Activated CD8-positive, alpha-beta T cell treated with anti-CD3 and anti-CD28 coated beads, Interleukin-2, amount 10 ng/mL, durations not matched to agents 7 days and 5 days (primary cell): ENCODE measurements at places on chromosomes 1 and 21.

GRCh38 chr1:159079525-159079924, 3.0 kb upstream of the AIM2 start:
- DNase-seq = no peak

GRCh38 chr1:7008331-7008730, 223.1 kb downstream of the CAMTA1 start:
- no peak for DNase-seq

- no peak for DNase-seq
Observed at GRCh38 chr1:178277793-178278530, 184.1 kb downstream of the RASAL2 start.

- peak; percentile 75 for DNase-seq
Observed at GRCh38 chr1:36411674-36412648, 14.3 kb upstream of the LSM10 start.

DNA sequence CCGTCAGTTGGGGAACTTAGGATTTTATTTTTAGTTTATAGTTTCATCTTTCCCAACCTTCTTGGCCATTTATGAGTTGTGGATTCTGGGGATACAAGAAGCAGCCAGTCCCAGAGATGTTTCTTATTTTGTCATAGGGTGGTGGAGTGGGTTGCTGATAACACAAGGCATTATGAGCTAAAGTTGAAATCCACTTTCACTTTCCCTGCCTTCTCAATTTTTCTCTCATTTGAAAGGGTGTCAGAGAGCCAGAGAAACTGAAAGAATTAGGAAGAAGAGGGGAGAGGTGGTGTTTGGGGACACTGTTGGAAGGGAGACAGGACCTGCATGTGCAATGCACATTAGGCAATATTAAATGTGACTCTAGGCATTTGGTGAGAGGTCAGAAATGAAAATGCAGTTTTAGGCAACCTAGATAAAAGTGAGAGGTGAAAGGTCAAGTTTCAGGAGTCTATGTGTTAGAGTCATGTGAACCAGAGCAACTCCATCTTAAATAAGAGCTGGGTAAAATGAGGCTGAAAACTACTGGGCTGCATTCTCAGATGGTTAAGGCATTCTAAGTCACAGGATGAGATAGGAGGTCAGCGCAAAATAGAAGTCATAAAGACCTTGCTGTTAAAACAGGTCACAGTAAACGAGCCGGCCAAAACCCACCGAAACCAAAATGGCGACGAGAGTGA, 71.1 kb upstream of the F3 start:
- DNase-seq = no peak

GRCh38 chr1:55213151-55213884, 1.8 kb downstream of the USP24 start:
- no peak for DNase-seq

DNA sequence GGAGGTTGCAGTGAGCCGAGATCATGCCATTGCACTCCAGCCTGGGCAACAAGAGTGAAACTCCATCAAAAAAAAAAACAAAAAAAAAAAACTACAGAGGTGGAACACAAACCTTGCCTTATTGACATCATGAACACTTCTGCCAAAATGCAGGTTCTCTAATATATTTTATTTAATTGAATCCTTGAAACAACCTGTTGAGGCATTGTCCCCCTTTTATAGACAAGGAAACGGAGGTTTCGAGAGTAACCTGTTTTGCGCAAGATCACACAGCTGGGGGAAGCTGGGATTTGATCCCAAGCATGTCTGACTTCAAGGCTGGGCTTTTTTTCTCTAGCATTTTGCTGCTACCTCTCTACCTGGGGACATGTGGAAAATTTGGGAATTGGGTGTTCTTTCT, 2.8 kb downstream of the SZRD1 start:
- no peak for DNase-seq

DNA sequence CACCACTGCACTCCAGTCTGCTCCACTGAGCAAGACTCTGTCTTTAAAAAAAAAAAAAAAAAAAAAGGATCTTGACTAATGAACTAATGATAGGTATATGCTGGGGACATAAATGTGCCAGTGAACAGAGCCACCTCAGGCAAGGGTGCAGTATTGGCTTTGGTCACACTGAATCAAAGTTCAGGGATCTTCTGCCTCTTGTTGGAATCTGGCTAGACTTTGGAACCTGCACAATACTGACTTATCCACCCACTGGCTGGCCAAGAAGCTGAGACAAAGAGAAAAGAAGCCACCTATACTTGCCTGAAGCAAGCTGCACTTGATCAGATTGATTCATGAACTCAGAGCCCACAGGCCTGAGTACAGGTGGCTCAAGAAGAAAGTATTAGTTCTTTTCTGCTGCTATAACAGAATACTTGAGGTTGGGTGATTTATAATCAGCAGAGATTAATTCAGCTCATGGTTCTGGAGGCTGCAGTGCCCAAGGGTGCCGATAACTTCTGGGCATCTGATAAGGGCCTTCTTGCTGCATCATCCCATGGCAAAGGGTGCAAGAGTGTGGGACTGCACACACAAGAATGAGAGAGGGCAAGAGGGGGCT, 172.0 kb downstream of the FGGY start:
- no peak for DNase-seq

DNA sequence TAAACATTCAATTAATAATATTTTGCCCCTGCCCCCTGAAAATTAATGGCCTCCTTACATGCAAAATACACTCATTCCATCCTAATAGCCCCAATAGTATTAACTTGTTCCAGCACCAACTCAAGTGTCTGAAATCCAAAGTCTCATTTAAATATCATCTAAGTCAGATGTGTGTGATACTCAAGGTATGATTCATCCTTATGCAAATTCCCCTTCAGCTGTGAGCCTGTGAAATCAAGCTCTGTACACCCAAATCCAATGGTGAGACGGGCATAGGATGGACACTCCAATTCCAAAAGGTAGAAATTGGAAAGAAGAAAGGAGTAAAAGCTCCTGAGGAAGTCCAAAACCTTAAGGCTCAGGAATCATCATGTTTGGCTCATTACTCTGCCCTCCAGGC, 83.5 kb downstream of the HHAT start:
- no peak for DNase-seq

- DNase-seq = no peak
Observed at GRCh38 chr1:59138402-59138801, 158.5 kb upstream of the FGGY start.

GRCh38 chr1:235425357-235425756, 58.1 kb downstream of the TBCE start:
- no peak for DNase-seq

- DNase-seq = no peak
Observed at GRCh38 chr21:29313662-29314408, 15.1 kb downstream of the BACH1 start.

DNA sequence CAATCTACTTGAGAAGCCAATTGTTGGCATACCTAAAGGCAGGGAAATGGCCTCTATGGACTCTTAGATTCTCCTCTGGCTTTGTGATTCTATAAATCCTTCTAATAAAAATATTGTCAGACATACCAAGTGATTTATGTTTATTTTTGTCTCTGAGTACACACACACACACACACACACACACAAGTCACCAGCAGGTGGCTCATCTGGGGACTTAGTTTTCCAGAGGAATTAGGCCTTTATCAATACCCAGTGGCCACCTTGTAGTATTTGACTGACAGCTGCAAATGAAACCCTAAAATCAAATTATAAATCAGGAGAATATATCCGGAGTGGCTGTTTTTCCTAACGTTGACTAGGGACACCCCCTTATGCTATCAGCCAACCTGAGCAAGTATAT, 258.5 kb downstream of the BRINP2 start:
- DNase-seq = no peak

GRCh38 chr1:94641990-94642389, 100.4 kb upstream of the F3 start:
- no peak for DNase-seq

GRCh38 chr1:157982136-157982535, 11.3 kb upstream of the KIRREL1 start:
- DNase-seq = no peak

DNA sequence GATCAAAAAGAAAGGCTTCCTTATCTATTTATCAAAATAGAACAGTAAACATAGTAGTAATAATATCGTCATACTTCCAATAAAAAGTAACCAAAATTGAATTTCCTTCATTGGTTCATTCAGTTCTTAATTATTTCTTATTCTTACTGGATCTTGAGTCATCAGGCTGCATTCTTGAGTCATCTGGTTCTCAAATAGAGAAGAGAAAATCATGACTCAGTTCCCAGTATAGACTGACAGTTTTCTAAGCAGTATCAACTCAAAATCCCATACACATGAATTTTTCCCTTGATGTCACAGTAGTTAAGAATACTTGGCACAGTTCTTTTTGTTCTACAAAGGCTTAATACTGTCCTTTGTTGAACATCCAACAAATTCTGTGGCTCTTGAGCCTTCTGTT, 626.9 kb upstream of the ADGRL4 start:
- DNase-seq = no peak

DNA sequence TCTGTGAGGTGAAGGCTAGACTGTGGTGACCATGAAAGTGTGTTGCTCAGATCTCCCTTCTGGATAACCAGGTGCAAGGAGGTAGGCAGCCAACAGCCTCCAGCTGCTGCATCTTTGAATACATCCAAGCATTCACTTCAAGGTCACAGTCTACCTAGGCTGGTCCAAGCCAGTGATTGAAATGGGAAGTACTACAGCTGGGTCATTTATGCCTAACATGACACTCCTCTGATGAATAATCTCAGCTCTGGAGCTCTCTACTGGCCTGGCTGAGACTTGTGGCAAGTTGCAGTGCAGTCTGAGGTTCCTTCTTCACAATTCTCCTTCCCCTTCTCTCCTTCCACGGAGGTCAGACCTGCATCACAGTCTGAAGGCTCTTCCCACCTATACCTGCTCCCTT, 35.0 kb upstream of the ARHGAP29 start:
- no peak for DNase-seq

- DNase-seq = peak; percentile 95
Observed at GRCh38 chr21:45643021-45643980, at the start of gene PCBP3. PCBP3 (plus strand) TSS chr21:45643725; CDS start chr21:45850086, 206,361 bp downstream.

DNA sequence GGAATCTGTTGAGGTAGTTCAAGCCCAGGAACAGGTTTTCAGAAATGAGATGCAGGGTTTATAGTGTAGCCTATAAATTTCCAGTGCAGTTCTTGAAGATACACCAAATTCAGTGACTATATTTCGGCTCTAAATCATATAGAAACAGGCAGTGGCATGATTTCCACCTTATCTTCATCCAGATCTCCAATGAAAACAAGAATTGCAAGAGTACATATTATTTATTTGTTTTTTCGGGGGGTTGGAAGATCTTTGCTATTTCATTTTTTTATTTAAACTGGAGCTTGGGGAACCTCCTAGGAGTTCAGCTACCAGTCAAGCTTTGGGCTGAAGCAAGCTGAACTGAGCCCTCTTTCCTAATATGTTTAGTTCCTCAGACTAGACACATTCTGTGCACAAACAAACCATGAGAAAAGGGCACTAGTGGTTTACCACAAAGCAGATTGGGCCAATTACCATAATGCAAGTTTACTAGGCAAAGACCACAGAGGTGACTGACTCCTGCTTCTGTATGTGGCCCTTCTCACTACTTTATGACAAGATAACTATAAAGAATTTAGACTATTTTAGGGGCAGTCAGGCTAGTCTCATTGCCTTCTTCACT, 68.5 kb downstream of the RGS2 start:
- DNase-seq = no peak

DNA sequence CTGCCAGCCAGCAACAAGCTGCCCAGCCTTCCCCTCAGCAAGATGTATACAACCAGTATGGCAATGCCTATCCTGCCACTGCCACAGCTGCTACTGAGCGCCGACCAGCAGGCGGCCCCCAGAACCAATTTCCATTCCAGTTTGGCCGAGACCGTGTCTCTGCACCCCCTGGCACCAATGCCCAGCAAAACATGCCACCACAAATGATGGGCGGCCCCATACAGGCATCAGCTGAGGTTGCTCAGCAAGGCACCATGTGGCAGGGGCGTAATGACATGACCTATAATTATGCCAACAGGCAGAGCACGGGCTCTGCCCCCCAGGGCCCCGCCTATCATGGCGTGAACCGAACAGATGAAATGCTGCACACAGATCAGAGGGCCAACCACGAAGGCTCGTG, 13.3 kb upstream of the PIGV start:
- DNase-seq = no peak

DNA sequence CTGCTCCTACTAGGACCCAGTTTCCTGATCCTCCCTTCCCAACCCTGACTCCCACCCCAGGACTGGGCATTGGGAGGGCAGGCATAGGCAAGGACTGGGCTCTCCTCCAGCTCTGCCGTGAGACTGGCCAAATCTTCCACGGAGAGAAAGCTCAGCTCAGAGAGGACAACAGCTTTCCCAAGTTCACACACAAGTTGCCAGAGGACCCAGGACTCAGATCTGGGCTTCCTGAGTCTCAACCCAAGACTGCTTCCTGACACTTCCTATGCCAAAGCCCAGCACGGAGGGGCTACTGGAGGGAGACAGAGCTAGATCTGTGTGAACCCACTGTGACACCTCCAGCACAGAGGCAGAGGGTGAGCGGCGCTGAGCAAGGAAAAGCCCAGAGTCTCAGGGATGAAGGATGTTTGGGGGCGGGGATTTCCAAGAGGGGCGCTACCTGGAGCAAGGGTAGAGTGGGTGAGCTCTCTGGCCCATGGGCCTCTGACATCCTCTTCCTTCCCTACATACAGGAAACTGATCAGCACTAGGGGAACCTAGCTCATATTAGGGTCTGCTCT, 7.1 kb downstream of the PDZK1IP1 start:
- no peak for DNase-seq

GRCh38 chr1:91850708-91851107, 35.2 kb downstream of the TGFBR3 start:
- no peak for DNase-seq

- no peak for DNase-seq
Observed at GRCh38 chr1:189929501-189930099, 548.1 kb downstream of the BRINP3 start.

- no peak for DNase-seq
Observed at GRCh38 chr1:4085546-4085945, 185.5 kb upstream of the C1orf174 start.

DNA sequence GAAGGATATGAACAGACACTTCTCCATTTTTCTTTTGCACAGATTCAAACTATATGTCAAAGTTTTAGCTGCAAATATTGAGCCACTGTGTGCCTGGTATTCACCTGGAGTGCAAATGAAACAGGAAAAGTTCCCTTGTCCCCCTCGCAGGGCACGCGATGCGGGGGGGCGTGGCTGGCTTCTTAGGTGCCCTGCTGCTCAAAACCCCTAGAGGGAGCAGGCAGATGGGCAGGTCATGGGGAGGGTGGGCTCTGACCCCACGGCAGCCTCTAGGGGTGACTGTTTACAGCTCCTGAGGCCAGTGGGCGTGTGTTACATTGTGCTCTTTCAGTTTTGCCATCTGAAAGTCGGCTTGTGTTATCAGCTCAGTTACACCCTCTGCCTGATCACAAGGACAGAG, 931.2 kb upstream of the B3GALT2 start:
- DNase-seq = no peak

DNA sequence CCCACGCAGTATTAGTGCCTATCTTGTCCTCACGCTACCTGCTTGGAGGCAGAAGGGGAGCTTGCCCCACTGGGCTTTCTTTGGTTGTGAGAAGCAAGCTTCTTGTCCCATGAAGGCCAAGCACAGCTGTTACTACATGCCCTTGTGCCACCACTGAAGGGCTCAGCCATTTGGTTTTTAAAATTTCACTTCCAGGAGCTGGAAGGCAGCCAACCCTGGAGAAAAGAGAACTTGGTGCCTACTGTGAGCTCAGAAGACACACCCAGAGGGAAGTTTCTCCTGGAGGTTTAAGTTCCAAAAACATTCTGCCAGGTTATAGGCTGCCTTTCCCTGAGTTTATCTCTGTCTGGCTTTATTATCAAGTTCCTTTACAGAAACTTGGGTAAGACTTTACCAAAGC, 187.4 kb downstream of the SLC35F3 start:
- no peak for DNase-seq
